ENCODE measurements at places on chromosomes 16 and 17. TPM values are rescaled to one million over a fixed set of nuclear protein-coding genes. Genes with fewer than 3 reads are reported as not detected.

Gene EVPL
- not detected for total RNA-seq

Gene CORO1A
- total RNA-seq, result 7.5 TPM

Gene DYNLRB2
- not detected for total RNA-seq

Gene MAF
- 43.8 TPM for total RNA-seq

DNA sequence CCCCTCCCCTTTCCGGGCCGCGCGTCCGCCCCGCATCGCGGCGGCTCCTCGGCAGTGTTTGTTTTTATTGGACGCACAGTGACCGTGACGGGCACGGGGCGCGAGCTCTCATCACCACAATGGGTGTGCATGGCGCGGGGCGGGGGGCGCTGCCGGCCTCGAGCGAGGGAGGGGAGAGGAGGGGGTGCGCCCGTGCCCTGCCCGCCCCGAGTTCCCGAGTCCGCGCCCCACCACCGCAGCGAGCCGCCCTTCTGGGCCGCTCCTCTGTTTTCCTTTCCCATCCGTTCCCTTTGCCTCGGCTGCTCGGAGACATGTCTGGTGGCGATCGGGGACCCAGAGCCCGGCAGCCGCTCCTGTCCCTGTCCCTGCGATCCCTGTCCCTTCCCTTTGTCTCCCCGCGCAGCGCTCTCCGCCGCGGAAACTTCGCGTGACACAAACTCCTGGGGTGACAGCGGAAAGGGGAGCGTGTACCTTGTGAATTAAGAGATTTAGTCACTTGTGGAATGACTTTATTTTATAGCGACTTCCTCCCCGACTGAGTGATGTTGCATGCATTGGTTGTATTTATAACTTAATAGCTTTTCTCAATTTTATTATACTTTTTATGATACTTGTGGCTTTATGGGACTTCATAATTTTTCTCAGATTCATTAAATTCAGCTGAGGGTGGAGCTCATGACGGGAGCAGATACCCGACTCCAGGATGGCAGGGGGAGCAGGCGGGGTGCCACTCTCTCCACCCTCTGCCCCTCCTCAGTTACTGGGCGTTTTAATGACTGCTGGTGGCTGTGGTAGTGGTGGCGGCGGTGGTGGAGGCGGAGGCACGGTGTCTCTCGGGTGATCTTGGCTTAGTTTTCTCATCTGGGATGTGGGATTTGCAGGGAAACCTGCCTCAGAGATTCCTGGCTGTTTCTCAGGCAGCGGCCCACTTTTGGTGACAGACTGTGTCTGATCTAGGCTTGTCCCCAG, 40.8 kb downstream of the MRM1 start:
- peak; percentile 25 for DNase-seq

DNA sequence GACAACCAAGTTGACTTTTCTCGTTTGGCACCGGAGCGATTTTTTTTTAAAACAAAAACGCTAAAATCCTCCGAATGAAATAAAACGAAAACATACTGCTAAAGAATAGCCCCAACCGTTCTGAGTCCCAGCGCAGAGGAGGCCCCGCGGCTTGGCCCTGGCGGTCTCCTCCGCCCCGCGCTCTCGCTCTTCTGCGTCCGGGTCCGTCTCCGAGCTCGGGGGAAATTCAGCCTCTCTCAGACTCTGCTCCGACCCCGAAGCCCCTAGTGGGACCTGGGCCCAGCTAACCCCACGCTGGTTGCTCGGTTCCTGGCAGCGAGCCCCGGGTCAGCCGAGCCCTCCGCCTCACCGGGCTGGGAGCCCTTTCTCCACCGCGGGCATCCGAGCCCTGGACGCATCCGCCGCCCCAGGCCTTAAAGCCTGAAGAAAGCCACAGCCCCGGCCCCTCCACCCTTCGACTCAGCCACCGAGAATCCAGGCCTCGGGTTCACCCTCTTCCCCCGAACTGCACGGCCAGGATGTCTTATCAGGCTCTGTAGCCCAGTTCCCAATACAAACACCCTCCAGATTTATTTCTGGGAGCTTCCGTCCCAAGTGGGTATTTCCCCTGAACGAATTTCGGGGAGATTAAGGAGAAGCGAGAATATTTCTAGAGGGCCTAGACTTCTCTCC, 1.2 kb downstream of the TBX2 start:
- DNase-seq, result no peak

GRCh38 chr16:17166095-17166494, 304.7 kb downstream of the XYLT1 start:
- no peak for DNase-seq

- no peak for DNase-seq
Measured at GRCh38 chr17:6491071-6491700, 46.9 kb downstream of the PIMREG start.

- no peak for DNase-seq
Measured at GRCh38 chr17:50893183-50893993, 27.2 kb upstream of the TOB1 start.

- peak; percentile 77 for DNase-seq
Measured at GRCh38 chr17:79741751-79742588, 11.2 kb downstream of the ENPP7 start.

DNA sequence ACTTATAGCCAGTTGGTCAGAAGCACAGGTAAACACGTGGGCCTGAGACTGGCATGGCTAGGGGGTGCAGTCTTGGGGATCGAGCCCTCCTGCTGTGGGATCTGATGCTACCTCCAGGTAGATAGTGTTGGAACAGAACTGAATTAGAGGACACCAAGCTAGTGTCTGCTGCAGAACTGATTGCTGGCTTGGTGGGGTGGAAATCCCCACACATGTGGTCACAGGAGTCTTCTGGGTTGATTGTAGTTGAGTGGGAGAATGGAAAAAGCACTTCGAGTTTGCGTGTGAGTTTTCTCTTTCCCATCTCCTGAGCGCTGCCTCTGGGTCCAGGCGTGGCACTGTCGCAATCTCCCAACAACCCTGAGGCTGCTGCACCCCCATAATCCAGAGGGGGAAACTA, 8.0 kb upstream of the SPATA32 start:
- DNase-seq, result no peak

All from right lobe of liver (tissue), 6 donors.